ENCODE measurements at places on chromosomes 11 and 22. TPM values are rescaled to one million over a fixed set of nuclear protein-coding genes. Genes with fewer than 3 reads are reported as not detected.

Gene KRTAP5-10
- total RNA-seq, result 0.37 TPM

Gene KRTAP5-9
- total RNA-seq, result not detected

Gene OR5F1
- not detected for total RNA-seq

Gene KDM4E
- not detected for total RNA-seq

Gene PHOX2A
- not detected for total RNA-seq

Gene OTUB1
- total RNA-seq, result 49.4 TPM

Gene MCM5
- 15.9 TPM for total RNA-seq

Gene CTSW
- not detected for total RNA-seq
